Omental fat pad (tissue), 4 donors: ENCODE measurements at places on chromosomes 11 and 22. TPM values are rescaled to one million over a fixed set of nuclear protein-coding genes. Genes with fewer than 3 reads are reported as not detected.

The OR52A5 gene
- total RNA-seq = not detected

The MRGPRX4 gene
- not detected for total RNA-seq

DNA sequence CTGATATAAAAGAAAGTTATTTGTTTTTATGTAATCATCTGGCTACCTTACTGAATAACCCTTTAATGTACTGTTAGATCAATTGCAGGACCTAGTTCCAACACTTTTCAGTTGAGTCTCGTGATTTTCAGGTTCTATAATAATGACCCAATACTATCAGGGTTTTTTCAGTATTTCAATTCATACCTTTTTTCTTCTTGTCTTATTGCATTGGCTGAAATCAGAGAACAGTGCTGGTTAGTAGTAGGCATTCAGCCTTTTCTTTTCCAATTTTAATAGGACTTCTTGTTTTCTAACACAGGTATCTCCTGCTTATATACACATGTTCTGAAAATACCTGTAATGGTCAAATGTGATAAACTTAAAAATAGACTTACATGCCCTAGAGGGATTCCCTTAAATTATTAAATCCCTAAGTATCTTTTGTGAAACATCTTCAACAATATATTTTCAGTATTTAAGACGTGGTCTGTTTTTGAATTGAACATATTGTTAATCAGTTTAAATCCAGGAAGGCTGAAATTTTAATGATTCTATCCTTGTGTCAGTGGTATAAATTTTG is 13.6 kb downstream of the ZC3H12C start:
- DNase-seq = no peak

The SMIM35 gene
- not detected for total RNA-seq

- no peak for DNase-seq
Observed at GRCh38 chr11:120589376-120589775, 77.8 kb downstream of the GRIK4 start.

- DNase-seq = no peak
Observed at GRCh38 chr11:3893311-3893710, 37.8 kb downstream of the STIM1 start.

DNA sequence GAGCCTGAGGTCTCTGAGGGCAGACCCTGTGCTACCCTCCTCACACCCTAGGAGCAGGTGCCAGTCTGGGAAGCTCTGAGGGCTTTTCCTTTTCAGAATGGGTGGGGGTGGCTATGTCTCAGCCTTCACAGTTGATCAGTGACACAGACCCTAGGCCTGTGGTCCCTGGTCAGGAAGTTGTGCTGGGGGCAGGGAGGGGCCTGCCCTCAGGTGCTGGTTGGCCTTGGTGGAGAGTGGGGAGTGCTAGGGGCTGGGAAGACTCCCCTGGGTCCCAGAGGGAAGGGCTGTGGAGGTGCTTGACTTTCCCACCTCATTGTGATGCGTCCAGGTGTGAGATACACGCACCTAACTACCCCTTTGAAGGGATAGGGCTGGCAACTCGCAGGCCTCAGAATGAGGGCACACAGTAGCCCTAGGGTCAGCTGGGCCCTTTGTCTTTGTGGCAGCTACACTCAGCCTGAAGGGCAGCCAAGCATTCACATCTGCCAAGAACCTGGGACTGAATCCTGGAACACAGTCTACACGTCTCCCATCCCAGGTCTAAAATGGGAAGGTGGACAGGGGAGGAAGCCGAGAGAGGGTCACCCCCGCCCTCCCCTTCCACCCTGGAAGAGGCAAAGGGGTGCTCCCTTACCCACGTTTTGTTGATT is 31.2 kb upstream of the ATXN10 start:
- DNase-seq = no peak

The XKR3 gene
- total RNA-seq = not detected

The SNX32 gene
- total RNA-seq = 1.6 TPM

DNA sequence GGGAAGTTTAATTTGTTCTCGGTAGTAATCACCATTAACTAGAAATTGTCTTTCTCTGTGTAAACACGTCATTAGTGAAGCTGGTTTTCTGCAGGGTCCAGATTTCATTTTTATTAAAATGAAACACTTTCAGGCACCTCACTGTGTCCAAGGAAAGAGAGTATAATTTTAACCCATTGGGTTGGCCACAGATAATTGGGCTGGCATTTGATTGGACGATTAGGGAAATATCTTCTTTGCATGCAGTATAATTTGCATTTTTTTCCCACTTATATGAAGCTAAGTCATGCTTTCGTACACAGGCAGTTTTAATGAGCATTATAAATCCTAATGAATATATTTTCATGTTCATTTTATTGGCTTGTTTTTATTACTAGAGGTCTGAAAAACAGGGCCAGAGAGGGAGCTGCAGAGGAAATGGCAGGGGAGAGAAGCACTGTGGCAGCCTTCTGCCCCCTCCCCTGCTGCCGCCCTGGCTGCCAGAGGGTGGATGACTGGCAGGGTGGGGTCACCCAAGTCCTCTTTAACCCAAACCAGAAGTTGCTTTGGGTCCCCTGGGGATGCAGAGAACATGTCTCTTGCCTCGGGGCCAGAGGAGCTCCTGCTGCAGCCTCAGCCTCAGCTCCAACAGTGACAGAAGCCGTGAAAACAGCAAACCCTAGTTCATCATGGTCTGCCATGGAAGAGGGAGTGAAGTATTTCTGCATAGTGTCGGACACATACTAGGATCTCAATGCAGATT is 93.9 kb downstream of the PKNOX2 start:
- no peak for DNase-seq

The MFNG gene
- total RNA-seq = 16.0 TPM

- no peak for DNase-seq
Observed at GRCh38 chr22:46259374-46259773, 3.8 kb downstream of the PKDREJ start.

- no peak for DNase-seq
Observed at GRCh38 chr11:118699506-118700220, 20.2 kb upstream of the TREH start.

The AIFM3 gene
- 2.6 TPM for total RNA-seq

DNA sequence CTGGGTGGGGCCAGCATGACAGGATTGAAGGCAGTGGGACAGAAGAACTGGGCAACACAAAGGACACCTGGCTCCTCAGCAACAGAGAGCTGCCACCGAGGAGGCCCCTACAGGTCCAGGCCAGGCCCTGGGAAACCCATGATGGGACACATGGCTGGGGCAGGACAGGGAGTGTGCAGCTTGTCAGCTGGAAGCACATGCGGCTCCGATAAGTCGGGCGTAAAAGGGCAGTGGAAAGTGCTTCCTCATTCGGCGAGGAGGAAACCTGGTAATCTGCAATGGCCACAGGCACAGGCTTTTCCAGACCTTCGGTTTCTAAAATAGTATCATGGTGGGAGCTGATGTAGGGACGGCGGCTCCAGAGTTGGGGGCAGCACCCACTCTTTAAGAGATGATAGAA is 16.5 kb downstream of the GNAZ start:
- DNase-seq = no peak

The ARHGAP8 gene
- total RNA-seq = 0.46 TPM

The MS4A6A gene
- 239 TPM for total RNA-seq

The VSIG10L2 gene
- 0.32 TPM for total RNA-seq

The MMP3 gene
- total RNA-seq = not detected

- no peak for DNase-seq
Observed at GRCh38 chr22:29744902-29745301, 21.9 kb downstream of the ZMAT5 start.

DNA sequence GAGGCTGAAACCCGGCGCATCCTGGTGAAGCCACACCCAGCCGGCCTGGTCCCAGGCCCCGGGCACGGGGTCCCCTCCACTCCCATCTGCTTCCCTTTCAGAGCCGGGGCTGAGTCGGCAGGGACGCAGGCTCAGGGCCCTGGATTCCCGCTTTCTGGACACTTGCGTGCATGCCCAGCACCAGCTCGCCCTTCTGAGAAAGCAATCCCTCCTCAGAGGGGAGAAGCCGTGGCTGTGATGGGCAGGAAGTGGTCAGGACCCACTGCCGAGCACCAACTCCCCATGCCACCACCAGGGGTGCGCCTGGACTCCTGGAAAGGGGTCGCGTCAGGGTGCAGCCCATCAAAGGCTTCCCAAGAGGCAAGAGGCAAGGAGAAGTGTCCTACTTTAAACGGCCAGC is 15.1 kb downstream of the CDKN1C start:
- no peak for DNase-seq

- no peak for DNase-seq
Observed at GRCh38 chr11:64207256-64208085, 950 bp downstream of the FERMT3 start.

- DNase-seq = no peak
Observed at GRCh38 chr11:67054836-67055523, 1.7 kb upstream of the RHOD start.

GRCh38 chr11:19853016-19853415 is 140.4 kb downstream of the NAV2 start:
- DNase-seq = no peak

The PHOX2A gene
- not detected for total RNA-seq

GRCh38 chr22:25482091-25482760 is 82.2 kb upstream of the GRK3 start:
- DNase-seq = no peak

- no peak for DNase-seq
Observed at GRCh38 chr11:68099474-68100405, 21.4 kb downstream of the CHKA start.

The TRIM34 gene
- 3.7 TPM for total RNA-seq

- DNase-seq = no peak
Observed at GRCh38 chr11:2467695-2468055, 22.9 kb downstream of the KCNQ1 start.

DNA sequence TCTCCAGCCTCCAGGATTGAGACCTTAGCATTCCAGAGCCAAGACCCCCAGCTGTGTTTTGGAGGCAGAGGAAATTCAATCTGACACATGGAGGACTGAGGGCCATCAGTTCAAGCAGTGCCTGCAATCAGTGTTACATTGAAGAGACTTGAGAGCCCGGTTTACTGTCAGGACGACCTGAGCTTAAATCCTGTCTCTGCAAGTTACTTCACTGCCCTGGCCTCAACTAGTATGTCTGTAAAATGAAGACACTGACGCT is 35.1 kb downstream of the TRIM29 start:
- no peak for DNase-seq

- no peak for DNase-seq
Observed at GRCh38 chr11:59766542-59767224, 11.5 kb downstream of the STX3 start.

DNA sequence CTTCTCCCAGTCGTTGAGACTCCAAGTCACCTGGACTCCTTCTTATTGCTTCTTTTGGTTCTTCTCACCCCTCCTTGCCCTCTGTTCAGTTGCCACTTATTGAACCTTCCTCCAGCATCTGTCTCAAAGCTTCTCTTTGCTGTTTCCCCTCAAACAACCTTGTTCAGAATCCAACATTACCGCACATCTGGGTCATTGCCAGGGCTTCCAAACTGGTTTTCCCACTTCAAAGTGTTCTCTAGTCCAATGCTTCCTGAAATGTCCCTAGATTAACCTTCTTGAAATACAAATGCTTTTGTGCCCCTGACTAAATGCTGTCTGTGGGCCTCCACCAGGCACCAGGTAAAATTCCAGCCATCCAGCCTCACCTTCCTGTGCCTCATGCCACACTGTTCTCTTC is 100.8 kb upstream of the TTC12 start:
- no peak for DNase-seq

- no peak for DNase-seq
Observed at GRCh38 chr11:119673052-119673758, 55.8 kb downstream of the NECTIN1 start.

DNA sequence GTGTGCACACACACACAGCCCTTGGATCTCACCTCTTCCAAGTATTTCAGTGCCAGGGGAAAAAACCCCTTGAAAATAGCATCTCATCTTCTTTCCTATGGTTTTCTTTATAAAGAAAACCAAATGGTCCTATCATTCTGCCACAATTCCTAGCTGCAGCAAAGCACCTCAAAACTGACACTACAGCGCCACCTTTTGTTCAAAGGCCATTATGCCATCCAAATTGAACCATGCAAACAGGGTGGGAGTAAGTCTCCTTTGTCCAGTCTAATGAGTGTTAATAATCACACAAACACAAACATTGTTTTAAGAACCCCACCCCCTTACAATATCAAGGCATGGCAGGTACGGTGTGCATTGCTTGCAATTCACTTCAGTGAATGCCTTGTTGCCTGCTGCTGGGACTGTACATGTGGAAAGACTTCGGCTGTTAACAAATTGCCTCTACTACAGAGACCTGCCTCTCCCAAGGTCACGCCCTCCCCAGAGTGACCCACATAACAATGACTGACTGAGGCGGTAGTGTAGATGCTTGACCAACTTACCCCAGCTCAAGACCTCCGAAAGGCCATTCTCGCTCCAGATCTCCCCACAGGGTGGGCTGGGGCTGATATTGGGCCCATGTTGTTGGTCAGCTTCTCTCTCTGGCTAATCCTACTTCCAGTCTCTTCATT is 31.7 kb downstream of the FAM181B start:
- DNase-seq = no peak

The HTR3B gene
- not detected for total RNA-seq

The OR4C13 gene
- total RNA-seq = not detected

The OR56A1 gene
- total RNA-seq = not detected

- no peak for DNase-seq
Observed at GRCh38 chr11:131749101-131749500, 378.7 kb downstream of the NTM start.

The CTSC gene
- 234 TPM for total RNA-seq

The NCR3LG1 gene
- total RNA-seq = 3.6 TPM

GRCh38 chr11:21635394-21636145 is 557.3 kb upstream of the ANO5 start:
- no peak for DNase-seq

The TRAPPC4 gene
- 43.2 TPM for total RNA-seq

DNA sequence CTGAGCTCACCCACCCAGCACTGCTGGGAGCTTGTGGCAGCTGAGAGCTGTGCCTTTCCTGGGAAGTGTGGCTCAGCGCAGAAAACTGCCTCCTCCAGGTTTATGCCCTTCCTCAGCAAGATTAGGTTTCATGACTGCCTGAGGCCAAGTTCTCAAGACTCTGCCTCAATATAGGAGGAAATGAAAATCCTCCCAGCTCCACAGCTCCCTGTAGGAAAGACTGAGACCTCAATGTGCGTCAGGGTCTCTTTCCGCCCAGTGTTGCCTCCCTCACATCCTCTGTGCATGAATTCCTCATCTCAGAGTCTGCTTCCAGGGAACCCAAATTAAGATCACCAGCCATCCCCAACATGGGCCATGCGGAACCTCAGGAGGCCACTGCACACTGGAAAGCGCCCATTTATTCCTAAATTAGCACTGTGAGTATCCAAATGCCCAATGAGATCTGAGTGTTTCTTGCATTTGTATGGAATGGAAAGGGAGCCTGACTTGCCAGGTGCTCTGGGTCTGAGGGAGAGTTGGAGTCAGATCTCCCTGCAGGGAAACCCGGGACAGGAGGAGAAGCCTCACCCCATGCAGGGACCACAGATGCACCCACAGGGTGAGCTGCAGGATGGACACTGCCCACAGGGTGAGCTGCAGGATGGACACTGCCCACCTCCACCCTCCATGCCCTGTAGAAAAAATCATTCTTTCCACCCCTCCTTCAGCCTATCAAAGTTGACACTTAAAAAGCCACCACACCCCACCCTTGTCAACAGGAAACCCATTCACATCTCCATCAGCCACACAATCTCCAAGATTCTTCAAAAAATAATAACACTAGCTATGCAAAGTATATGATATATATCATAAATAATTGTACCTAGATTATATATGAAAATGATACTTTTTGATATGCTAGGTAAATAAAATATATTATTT is 97.4 kb upstream of the IGLL5 start:
- DNase-seq = no peak

GRCh38 chr22:37410174-37411055 is 16.9 kb downstream of the ELFN2 start:
- no peak for DNase-seq

GRCh38 chr22:42697542-42698013 is 23.1 kb downstream of the A4GALT start:
- no peak for DNase-seq
